ENCODE measurements at places on chromosomes 4 and X.
A peak's percentile ranks its signal among the peaks of the same experiment; 100 is the strongest.

DNA sequence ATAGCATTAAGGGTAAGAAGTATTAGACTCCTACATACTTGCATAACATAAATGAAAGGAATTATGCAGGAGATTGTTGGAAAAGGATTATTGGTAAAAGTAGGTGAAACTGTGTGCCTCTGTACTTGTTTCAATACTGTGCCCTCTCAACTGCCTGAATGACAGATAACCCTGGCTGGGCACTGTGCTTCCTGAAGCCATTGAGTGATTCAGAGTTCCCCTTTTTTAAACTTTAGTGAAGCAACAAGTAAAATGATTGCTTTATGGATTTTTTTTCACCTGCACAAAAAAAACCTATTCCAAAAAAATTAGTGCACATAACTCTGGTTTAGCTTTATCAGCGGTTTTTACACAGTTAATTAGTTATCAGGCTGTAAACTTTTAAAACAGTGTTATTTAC, 204.8 kb downstream of the TRAM1L1 start:
- DNase-seq: no peak

- DNase-seq: no peak
These were observed 1.6 kb downstream of the C4orf51 start for GRCh38 chr4:145681518-145681917.

DNA sequence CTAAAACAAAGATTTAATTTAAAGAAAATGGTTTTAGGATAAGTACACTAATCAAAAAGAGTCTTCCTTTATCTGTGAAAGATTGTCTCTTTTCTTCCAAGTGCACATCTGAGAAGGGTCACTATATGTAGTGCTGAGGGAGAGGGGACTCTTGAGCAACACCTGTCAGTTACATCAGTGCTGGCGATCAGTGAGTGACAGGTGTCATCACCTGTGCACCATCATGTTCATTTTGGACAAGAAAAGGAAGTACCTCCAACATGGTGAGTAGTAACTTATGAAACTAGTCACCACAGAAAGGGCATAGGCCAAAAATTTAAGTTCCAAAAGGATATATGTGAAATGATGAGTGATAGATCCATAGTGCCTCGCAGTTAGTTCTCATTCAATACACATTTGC, 55.7 kb downstream of the MCUB start:
- DNase-seq: no peak

GRCh38 chr4:86497980-86498862, 95.9 kb upstream of the PTPN13 start:
- DNase-seq: peak; percentile 57

DNA sequence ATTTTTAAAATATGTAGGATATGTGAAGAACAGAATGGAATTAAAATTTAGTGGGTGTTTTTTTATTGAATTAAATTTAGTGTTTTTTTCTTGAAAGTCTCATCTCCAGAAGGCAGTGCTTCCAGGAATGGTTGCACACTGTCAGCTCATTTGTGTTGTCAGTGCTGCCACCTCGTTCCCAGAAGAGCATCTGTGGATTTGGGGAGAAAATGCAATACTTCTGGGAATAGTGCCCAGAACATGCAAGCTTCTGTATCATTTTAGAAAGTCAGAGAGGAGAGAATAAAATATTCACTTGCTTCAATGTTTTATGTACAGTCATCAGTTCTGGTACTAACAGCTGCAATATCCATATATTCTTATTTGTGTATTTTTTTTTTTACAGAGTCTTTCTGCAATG, 608.8 kb downstream of the PCDH7 start:
- DNase-seq: no peak

- no peak for DNase-seq
These were observed 266.0 kb downstream of the DTHD1 start for GRCh38 chr4:36547383-36547782.

GRCh38 chr4:78543424-78544125, 8.0 kb upstream of the ANXA3 start:
- DNase-seq: no peak

DNA sequence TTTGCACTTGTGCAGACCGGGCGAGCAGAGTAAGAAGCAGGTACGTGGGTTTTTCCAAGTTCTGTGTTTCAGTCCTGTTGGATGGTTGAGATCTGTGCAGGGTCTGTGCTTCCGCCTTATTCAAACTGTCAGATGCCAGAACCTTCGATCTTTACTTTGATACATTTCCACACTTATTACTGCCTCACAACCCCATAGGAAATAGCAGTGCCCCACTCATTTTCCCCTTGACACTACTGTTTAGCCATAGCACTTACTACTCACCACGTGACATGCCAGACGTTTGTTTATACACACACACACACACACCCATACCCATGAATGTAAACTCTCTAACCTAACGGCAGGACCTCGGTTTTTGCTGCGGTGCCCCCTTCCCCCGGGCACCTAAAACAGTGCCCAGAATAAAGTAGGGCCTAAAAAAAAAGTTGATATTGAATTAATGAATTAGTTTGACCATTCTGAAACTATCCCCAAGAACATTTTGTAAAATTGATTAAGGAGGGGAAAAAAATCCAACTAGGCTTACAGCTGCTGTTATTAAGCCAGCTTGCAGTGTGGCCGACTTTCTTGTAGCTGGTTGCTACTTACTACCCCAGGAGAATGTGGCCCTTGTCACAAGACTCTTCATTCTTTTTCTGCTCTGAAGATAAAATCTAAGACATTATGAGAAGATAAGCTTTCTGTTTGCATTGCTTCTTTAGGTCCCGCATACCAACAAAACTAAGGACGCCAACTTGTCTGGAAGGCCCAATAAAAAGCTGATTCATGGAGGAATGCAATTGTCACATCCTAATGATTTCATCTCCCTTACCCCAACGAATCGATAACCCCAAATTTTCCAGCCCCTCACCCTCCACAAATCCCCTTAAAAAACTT, 704 bp upstream of the SEPSECS start:
- peak; percentile 45 for DNase-seq

- no peak for DNase-seq
These were observed 102.3 kb upstream of the KLHL13 start for GRCh38 chrX:118218940-118219339.

DNA sequence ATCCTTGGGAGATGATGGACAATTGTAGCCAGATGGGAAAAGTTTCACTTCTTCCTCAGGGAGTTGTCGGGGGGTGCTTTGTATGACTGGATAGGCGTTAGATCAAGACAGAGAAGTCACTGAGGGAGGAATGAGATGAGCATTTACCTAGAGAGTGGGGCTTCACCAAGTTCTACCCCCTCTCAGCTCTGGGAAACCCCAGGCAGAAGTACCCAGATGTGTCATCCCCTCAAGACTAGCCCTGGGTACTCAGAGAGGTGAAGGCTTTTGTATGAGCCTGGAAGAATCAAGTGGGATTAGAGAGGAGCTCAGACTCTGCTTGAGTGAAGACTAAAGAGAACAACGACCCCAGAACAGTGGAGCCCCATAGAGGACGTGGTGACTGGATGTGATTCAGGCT, 1.9 kb downstream of the MAGEB1 start:
- no peak for DNase-seq
